ENCODE measurements at places on chromosomes 5 and 9. TPM values are rescaled to one million over a fixed set of nuclear protein-coding genes. Genes with fewer than 3 reads are reported as not detected.

DNA sequence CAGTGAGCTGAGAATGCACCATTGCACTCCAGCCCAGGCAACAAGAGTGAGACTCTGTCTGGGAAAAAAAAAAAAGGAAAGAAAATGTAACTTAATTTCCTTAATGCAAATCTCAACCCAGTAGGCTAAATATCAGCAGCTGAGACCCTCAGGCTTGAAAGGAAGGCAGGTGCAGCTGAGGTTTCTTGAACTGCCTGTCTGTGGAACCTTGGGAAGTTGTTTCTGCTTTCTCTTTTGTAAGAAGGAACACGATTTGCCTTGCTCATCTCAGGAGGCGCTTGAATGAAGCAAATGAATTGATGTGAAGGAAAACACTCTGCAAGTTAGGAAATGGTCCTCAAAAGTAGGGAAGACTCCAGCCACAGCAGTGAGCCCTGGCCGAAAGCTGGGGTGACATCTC lies 143.3 kb downstream of the IRX1 start:
- no peak for DNase-seq

GRCh38 chr5:64165160-64165499 lies 513 bp upstream of the RNF180 start:
- DNase-seq: no peak

DNA sequence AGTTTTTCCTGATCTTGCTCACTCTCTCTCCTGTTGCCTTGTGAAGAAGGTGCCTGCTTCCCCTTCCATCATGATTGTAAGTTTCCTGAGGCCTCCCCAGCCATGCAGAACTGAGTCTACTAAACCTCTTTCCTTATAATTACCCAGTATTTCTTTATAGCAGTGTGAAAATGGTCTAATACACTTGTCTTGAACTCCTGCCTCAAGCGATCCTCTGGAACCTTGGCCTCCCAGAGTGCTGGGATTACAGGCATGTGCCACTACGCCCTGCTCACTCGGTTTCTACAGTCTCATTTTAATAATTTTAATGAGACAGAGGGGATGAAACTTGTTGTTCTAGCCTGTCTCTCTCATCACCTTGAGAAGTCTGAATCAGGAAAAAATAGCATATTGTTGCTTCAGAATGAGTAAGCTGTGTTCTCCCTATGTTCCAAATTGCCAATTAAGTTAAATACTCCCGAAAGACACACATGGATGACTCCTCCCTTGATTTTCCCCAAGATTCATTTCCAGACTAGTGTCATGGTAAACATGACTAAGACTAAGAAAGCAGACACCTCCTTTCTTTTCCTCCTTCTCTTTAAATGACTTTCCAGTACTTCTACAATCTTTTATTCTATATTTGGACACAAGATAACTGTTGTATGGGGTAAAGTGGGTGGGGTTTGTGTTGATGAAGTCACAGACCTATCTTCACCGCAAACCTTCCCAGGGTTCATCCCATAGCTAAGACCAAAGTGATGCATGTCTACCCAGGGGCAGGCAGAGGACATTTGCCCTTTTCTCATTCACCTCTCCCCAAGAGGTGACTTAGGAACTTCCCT lies 7.8 kb upstream of the DNAJC18 start:
- peak; percentile 70 for DNase-seq

- no peak for DNase-seq
These were observed 209.8 kb upstream of the ELAVL2 start for GRCh38 chr9:24035816-24036215.

- DNase-seq: no peak
These were observed 4.0 kb downstream of the TOR4A start for GRCh38 chr9:137281345-137282116.

- no peak for DNase-seq
These were observed 67.6 kb upstream of the LHFPL2 start for GRCh38 chr5:78716206-78716605.

- no peak for DNase-seq
These were observed 11.8 kb upstream of the MRNIP start for GRCh38 chr5:179870403-179870903.

- peak; percentile 33 for DNase-seq
These were observed 567 bp upstream of the SPIN1 start for GRCh38 chr9:88387552-88388202.

- DNase-seq: no peak
These were observed 19.5 kb downstream of the MARCHF6 start for GRCh38 chr5:10372726-10373709.

DNA sequence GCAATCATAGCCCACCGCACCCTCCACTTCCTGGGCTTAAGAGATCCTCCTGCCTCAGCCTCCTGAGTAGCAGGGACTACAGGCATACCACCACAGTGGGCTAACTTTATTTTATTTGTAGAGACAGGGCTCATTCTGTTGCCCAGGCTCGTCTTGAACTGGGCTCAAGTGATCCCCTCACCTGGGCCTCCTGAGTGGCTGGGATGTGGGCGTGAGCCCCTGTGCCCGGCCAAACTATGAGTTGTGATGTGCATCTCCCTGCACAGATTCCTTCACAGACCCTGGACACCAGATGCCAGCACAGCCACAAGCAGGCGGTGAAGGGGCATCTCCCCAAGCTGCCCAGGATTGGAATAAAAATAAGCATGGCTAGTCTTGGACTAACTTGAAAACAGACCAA lies 244.9 kb upstream of the IRX1 start:
- DNase-seq: no peak

DNA sequence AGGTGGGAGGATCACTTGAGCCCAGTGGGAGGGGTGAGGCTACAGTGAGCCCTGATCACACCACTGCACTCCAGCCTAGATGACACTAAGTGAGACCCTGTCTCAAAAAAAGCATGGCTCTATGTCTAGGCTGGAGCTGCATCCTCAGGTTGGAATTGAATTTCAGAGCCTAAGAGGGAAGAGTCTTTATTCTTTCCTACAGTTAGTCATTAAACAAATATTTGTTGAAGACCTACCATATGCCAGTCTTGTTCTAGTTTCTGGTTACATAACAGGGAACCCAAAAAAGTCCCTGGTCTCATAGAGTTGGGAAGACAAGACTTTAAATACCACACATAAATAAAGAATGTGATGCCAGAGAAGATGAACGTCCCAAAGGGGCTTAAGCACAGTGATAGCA lies 6.9 kb upstream of the GRPEL2 start:
- no peak for DNase-seq

- no peak for DNase-seq
These were observed 831 bp downstream of the RMRP start for GRCh38 chr9:35656831-35657545.

GRCh38 chr9:108083796-108084352 lies 594.3 kb upstream of the KLF4 start:
- no peak for DNase-seq

DNA sequence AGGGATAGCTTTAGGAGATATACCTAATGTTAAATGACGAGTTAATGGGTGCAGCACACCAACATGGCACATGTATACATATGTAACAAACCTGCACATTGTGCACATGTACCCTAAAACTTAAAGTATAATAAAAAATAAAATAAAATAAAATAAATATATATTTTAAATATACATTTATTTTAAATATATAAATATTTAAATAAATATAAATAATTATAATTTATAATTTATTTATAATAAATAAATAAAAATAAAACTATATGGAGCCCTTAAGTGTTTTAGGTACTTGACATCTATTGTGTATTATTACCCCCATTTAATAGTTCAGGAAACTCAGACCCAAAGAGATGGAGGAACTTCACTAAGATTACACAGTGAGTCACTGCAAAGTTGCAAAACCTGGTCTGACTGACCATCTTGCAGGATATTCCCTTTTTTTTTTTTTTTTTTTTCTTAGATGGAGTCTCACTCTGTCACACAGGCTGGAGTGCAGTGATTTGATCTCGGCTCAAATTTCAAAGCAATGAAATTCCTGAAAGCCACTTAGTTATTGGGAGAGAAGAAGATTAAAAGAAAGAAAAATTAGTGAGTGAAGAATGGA lies 5.8 kb upstream of the C5orf52 start:
- DNase-seq: no peak

GRCh38 chr9:4666042-4666699 lies at the start of gene SPATA6L:
Gene SPATA6L, minus strand, starts transcription at chr9:4666480. Its CDS starts 230 bp downstream, at chr9:4666250.
- peak; percentile 50 for DNase-seq

GRCh38 chr5:119357808-119358529 lies 2.1 kb downstream of the TNFAIP8 start:
- no peak for DNase-seq

DNA sequence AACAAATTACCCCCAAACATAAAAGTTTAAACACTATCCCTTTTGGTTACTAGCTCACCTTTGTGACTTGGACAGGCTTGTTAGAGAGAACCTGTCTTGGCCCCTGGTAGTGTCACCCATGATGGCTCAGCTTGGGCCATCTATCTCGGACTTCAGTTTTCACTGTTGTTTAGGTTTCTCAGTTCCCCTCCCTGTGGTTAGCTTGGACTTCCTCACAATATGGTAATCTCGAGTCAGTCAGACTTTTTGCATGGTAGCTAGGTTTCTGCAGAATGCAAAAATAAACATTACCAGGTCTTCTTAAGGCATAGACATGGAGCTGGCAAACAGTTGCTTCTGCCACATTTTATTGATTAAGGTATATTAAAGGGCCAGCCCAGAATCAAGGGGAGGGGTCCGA lies 324.3 kb upstream of the RORB start:
- no peak for DNase-seq

- no peak for DNase-seq
These were observed 29.9 kb downstream of the TMC1 start for GRCh38 chr9:72551306-72551705.

GRCh38 chr5:54570916-54571315 lies 53.4 kb downstream of the SNX18 start:
- DNase-seq: no peak

DNA sequence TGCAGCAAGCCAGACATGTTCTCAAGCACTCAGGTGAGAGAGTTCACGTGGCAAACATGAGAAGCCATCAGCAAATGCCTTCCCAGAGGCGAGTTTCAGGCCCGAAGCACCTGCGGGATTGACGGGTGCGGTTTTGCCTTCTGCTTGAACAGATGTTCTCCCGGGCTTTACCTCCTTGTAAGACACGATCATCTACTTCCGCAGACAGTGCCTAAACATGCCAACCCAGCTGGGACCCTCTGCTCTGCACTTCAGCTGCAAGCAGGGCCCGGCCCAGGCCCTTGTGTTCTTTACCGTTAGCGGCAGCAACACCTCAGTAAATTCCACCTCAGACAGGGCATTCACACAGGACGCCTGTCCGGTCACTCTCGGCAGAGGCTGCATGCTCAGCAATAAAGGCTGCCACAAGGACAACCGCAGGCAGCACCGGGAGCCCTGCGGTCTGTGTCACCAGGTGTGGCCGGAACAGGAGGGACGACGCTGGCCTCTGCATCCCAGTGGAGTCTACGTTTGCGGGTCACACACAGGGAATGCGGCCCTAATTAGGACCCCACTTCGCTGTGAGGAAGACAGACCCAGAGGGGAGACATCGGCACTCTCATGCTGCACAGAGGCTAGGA lies 139.6 kb downstream of the ROR2 start:
- no peak for DNase-seq

DNA sequence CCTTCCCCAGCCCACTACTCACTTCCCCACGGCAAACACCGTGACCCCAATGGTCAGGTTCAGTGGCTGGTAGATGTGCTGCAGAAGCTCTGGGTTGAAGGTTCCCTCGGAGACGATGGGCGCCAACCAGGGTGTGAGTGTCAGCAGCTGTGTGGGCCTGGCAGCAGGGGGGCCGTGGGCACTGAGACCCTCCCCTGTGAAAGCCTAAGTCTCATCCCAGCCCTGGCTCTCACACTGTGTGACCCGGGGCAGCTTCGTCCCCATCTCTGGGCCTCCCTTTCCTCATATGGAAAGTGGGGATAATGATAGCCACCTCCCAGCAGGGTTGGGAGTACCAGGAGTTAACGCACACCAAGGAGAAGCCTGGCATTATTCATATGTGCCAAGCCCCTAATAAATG lies 8.6 kb downstream of the GBGT1 start:
- DNase-seq: no peak

GRCh38 chr9:10873999-10874398 lies 261.2 kb upstream of the PTPRD start:
- DNase-seq: no peak

GRCh38 chr9:79184831-79185230 lies 386.9 kb upstream of the TLE4 start:
- no peak for DNase-seq

DNA sequence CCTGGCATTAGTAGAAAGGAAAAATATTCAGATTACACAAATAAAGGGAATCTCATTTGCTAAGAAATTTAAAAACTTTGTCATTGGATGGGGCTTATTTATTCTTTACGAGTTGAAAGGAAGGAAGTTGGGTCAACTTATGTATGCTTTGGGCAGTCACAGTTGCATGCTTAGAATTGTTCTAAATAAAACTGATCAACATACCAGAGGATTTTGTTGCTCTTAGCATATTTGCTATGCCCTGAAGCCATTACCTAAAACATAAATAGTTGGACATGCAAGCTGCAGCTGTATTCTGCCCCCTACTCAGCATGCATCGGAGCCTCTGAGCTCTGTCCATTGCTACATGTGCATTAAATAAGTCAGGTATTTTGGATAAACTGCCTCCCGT lies 172.7 kb upstream of the MEF2C start:
- DNase-seq: no peak

DNA sequence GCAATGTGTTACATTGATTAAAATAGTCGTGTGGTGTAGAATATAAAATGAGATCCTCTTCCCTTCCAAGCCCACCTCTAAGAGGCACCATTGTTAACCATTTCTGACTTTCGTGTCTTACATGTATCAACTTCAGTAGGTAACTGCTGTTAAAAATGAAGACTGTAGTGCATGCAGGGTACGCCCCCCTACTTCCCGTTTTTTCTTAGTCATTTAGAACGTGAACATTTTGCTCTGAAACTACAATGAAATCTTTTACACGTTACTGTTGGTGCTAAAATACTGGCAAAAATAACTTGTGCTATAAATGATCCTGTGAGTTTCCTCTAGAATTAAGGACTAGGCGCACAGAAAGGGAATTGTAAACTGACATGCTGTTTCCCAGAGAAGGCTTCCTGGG lies 41.5 kb downstream of the WNK2 start:
- no peak for DNase-seq

DNA sequence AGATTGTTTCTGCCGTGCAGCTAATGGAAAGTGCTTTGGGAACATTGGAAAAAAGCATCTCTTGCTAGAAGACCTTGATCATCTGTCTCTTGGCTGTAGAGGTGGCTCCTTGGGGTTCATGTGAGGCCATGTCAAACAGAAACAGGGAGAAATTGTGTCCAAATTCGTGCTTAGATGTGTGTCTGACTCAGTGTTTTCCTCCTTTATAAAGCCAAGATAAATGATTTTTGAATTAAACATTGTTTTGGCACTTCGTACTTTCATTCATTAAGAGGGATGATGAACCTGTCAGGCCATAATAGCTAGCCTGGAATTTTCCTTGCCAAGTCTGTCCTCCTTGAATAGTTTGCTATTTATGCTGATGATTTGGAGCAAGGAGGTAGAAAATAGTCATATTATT lies 143.8 kb downstream of the FBXL7 start:
- DNase-seq: no peak

The TMEM215 gene
- total RNA-seq: not detected

The TTC23L gene
- total RNA-seq: 0.58 TPM

The ZNF483 gene
- total RNA-seq: 2.0 TPM

The RLN2 gene
- total RNA-seq: 4.0 TPM

The ZFYVE16 gene
- total RNA-seq: 11.3 TPM

The GKAP1 gene
- 14.0 TPM for total RNA-seq

The GADD45G gene
- 6.0 TPM for total RNA-seq

The SPATA31A3 gene
- not detected for total RNA-seq

The POU4F3 gene
- not detected for total RNA-seq
